Non-pigmented ciliary epithelial cell (primary cell): ENCODE measurements at places on chromosomes 6 and 20.
A peak's percentile ranks its signal among the peaks of the same experiment; 100 is the strongest.

DNA sequence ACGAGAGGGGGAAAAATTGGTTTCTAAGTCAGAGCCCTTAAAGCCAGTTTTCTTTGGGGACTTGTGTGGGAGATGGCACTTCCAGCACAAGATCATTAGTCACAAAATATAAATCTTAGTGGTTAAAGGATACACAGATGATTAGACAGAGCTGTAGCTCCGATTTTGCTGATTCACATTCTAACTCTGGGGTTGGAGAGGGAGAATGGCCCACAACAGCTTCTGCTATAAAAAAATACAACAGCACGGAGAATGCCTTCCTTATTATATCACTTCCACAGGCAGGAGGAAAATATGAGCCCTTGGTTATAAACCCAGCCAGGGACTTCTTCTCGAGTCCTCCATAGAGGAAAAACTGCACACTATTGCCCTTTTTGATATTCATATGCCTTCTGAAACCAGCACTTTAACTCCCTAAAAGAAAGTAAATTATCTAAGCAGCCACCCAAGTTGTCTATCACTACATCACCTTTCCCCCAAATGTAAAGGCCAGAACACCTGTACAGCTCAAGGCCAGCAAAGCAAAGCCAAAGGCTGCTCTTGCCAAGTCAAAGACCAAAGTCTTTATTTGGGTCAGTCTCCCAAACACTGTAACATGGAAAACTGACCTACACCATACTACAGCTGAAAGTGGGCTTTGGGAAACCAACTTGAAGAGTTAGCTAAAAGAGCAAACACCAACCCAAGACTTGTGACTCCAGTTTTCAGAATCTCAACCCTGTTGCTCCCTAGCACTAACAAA is 10.4 kb downstream of the MRPL14 start:
- DNase-seq, result peak; percentile 84

DNA sequence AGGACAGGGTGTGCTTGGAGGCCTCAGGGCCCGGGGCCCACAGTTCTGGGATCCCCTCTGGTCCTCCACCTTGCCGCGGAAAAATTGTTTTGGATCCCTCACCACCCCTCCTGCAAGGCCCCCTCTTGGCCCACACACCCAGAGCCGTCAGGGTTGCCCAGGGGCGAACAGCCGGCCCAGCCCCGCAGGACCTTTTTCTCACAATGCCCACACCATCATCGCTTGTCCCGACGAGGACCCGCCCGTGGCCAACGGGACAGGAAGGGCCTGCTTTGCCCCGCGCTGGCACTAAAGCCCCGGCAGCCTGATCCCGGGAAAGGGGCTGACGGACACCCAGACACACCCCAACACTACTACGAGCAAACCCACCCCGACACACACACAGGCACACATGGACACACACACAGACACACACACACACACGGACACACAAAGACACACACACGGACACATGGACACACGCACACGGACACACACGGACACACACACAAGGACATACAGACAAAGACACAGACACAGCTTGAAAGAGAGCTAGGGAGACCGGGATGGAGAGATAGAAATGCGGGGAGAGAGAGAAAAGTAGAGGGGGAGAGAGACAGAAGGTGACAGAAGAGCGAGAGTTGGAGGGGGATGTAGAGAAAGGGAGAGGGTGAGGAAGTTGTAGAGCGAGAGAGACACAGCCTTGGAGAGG is 1493.5 kb upstream of the DEFB115 start:
- DNase-seq, result no peak

DNA sequence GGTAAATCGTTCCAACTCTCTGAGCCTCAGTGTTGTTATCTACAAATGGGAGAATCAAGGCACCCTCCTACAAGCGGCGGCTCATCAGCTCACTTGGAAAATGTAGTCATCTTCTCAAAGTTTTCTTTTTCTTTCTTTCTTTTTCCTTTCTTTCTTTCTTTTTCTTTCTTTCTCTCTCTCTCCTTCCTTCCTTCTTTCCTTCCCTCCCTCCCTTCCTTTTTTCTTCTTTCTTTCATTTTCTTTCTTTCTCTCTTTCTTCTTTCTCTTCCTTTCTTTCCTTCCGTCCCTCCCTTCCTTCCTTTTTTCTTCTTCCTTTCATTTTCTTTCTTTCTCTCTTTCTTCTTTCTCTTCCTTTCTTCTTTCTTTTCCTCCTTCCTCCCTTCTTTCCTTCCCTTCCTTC is 55.0 kb upstream of the TGM3 start:
- no peak for DNase-seq

DNA sequence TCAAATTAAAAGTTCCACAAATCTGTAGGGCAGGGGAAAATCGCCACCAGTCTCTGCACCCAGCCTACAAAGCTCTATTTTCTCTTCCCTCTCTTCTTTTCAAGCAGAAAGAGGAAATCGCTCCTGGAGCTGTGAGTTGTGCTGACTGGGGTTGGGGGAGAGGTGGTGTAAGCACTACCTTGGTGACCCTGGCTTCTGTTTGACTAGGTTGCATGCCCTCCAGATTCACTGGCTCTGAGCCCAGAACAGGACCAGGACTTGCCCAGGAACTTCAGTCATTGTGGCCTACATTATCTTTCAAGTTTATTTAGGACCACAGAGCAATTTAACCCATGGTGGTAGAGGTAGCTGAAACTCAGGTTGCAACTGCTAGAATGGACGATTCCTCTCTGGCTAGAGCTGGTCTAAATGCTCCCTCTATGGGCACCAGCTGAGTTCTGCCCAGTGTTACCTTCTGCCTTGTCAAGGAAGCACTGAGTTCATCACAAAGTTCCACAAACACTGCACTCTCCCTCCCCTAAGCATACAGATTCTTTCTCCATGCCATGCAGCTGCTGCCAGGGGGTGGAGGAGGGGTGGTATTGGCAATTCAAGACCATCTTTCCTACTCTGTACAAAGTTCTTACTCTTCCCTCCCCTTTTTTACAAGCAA is 122.0 kb upstream of the BMP5 start:
- no peak for DNase-seq
